Activated CD4-positive, alpha-beta T cell treated with anti-CD3 and anti-CD28 coated beads, Interleukin-2, amount 10 ng/mL, durations not matched to agents 7 days and 5 days (primary cell): ENCODE measurements at places on chromosomes 12 and 14. TPM values are rescaled to one million over a fixed set of nuclear protein-coding genes. Genes with fewer than 3 reads are reported as not detected.

GRCh38 chr12:44551631-44552030 is 324.5 kb downstream of the NELL2 start:
- DNase-seq, result no peak

The PXMP2 gene
- total RNA-seq, result 35.9 TPM

- no peak for DNase-seq
These were observed 393.9 kb downstream of the PAWR start for GRCh38 chr12:79296871-79297270.

The TCL1A gene
- total RNA-seq, result not detected

- no peak for DNase-seq
These were observed 183.5 kb upstream of the ABCD2 start for GRCh38 chr12:39803151-39803550.

DNA sequence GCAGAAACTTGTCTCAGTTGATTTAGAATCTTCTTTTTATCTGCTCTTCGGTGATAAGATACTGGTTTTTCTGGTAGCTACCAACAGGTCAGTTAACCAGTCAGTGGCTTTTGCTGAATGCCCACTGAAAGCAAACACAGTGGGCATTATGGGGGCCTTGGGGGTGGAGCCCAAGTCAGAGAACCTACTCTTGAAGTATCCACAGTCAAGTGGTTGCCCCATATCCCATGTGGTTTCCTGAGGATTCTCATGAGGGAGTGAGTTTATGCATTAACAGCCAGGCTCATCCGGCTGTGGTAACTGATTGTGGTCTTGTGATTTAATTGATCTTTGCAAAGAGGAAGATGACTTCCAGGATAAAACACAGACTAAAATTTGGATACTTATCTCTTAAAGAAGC is 83.7 kb downstream of the ST8SIA1 start:
- no peak for DNase-seq

DNA sequence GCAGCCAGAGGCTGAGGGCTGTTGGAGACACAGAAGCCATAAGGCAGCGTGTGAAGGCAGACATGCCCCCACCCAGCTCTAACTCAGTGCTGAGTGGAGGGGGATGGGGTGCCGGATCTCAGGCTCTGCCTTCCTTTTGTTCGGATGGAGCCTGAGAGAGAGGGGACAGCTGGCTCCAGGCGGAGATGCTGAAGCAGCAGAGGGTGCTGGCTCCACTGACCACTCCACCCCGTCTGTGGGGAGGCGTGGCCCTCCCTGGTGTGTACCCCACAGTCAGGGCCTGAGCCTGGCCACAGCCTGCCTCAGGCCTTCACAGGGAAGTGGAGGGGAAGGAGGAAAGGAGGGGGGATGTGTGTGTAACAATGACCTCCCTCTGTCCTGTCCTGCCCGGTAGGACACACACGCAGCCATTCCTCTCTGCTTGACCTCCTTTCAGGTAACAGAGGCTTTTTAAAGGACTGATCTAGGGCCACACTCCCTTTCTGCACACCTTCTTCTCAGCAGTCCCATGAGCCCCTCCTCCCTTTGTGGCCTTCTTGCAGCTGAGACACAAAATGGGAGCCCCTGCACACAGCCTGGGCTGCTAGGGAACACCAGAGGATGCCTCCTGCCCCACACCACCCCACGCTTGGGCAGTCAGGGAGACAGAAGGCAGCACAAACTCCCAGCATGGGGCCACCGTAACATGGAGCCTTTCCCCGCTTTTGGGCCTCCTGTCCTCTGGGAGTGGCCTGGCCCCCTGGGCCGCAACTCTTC is 9.6 kb upstream of the ENDOU start:
- DNase-seq, result no peak

GRCh38 chr12:54082397-54082892 is 28.8 kb downstream of the HOXC4 start:
- DNase-seq, result peak; percentile 50

The CEBPE gene
- total RNA-seq, result 0.67 TPM

- no peak for DNase-seq
These were observed 159.9 kb upstream of the FOXN3 start for GRCh38 chr14:89576960-89577359.

The LRRC10 gene
- not detected for total RNA-seq

DNA sequence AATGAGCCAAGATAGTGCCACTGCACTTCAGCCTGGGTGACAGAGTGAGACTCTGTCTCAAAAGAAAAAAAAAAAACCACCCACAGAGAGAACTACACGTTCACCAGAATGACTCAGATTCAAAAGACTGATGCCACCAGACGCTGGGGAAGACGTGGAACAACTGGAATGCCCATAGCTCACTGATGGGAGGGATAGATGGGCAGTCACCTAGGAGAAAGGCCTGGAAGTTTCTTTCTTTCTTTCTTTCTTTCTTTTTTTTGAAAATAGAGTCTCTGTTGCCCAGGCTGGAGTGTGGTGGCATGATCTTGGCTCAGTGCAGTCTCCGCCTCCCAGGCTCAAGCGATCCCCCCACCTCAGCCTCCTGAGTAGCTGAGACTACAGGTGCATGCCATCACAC is 10.0 kb upstream of the KLC1 start:
- DNase-seq, result no peak

The FAM222A gene
- 0.52 TPM for total RNA-seq

DNA sequence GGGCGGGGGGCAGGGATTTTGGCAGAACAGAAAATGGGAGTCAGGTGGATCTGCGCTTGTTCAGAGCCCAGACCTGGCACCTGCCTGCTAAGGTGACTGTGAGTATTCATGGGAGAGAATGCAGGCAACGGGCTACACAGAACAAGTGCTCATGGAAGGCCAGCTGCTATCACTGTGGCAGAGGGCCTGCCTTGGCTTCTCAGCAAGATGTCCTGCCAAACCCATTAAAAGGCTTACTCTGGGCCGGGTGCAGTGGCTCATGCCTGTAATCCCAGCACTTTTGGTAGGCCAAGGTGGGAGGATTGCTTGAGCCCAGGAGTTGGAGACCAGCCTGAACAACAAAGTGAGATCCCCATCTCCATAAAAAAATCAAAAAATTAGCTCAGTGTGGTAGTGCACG is 21.0 kb downstream of the DIO3 start:
- no peak for DNase-seq

The DEPDC4 gene
- total RNA-seq, result 1.4 TPM

The TROAP gene
- 111 TPM for total RNA-seq

DNA sequence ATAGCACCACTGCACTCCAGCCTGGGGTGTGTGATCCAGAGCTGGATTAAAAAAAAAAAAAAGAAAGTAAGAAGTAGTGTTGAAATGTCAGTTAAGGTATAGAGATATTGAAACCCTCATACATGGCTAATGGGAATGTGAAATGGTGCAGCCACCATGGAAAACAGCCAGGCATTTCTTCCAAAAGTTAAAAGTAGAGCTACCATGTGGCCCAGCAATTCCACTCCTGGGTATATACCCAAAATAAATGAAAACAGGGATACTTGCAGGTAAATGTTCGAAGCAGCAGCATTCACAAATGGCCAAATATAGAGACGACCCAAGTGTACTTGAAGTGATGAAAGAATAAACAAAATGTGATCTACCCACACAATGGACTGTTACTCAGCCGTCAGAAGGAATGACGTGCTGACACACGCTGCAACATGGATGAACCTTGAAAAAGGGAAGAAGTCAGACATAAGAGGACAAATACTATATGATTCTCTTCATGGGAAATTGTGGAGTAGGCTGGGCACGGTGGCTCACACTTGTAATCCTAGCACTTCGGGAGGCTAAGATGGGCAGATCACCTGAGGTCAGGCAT is 15.2 kb downstream of the IL31 start:
- DNase-seq, result no peak

The REP15 gene
- total RNA-seq, result 0.37 TPM

DNA sequence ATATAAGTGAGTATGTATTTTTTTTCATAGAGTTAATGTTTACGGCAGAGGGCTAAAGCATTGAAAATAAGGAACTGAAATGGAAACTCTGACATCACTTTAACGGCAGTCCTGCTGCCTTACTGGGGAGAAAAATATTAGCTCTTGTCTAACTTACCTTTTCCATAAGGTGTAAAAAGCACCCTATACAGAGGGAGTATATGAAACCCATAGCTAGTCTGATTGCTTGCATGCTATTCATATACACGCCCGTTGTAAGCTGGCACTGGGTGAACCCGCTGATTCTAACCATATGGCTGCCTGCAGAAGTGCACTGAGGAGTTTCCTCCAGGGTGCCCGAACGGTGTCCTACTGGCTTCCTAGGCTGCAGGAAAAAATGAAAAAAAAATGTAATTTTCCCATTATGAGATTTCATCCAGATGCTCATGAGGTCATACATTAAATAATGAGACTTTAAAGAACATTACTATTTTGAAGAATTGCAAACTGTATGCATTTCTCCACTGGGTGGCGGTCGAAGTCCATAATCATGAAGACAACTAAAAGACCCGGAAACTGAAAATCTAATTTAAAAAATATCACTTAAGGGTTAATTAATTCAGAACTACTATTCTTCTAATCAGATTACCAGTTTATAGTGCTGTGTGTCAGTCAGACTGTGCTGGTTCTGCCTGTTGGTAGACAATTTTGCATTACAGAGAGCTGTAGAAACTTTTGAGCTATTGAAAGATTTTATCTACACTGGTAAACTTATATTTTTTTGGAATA is 144.7 kb downstream of the ALX1 start:
- DNase-seq, result peak; percentile 10

The PLCZ1 gene
- not detected for total RNA-seq

DNA sequence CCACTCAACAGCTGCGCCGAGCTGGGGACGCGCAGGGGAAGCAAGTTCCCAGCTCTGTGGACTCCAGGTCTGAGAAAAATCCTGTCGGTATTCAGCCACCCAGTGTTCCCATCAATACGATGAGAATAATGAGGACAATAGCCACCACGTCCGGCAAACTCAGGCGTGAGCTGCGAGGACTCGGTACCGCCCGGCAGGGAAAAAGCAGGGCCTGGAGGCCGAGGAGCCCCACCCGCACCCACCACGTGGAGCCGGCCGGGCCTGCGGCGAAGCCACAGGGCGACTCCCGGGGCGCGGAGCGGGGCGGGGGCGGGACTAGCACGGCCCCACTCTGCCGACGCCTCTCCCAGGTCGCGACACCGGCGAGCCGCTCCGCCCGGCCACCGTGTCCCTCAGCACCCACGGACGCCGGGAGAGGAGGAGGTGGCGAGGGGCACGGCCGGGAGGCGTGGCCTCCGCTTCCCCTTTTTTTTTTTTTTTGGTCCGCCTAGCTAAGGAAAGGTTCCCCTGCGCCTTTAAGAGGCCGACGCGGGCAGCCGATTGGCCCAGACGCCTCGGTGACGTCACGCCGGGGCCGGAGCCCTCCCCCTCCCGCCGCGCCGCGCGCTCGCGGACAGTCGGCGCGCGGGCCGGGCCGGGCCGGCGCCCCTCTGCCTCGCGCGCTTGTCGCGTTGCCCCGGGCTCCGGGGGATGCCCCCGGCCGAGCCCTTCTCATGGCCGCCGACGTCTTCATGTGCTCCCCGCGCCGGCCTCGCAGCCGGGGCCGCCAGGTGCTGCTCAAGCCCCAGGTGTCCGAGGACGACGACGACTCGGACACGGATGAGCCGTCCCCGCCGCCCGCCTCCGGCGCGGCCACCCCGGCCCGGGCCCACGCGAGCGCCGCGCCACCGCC is at the start of gene MLXIP:
Gene MLXIP, plus strand, starts transcription at position 616 of the 892 bp plus-strand sequence. Its CDS starts 98 bp downstream, at position 714.
- DNase-seq, result peak; percentile 89

DNA sequence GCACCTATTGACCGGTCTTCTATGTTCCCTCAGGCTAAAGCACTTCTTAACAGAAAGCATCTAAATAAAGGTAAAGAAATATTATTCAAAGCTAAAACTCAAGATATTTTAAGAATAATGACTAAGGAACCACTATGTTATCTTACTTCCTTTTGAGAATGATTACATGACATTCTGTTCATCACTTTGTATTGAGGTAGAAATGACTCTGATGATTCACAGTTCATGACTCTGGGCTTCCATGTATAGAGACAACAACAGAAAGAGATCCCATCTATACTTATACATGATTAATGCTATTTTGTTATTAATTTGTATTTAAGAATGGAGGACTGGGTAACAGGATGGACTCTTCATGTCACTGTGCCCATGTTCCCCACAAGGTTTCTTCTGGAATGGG is 218.3 kb upstream of the OR4E1 start:
- no peak for DNase-seq

DNA sequence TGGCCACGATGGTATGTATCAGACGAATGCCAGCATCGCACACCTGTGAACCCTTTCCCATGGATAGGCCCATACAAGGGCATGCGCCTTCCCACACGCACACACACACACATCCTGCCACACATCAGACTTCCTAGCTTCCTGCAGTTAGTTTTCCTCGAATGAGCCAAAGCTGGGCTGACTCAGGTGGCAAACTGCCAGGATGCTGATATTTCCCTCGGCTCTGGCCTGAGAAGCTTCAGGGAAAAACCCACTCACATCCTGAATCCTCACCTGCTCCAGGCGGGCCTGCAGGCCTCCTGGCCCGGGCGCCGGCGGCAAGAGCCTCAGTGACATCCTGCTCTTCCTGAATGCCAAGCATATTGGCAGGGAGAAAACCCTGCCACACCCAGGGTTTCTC is 22.4 kb downstream of the CALM1 start:
- DNase-seq, result no peak

The TAS2R7 gene
- not detected for total RNA-seq

The OR4E2 gene
- not detected for total RNA-seq

GRCh38 chr12:83018088-83018487 is 331.4 kb downstream of the TMTC2 start:
- no peak for DNase-seq

DNA sequence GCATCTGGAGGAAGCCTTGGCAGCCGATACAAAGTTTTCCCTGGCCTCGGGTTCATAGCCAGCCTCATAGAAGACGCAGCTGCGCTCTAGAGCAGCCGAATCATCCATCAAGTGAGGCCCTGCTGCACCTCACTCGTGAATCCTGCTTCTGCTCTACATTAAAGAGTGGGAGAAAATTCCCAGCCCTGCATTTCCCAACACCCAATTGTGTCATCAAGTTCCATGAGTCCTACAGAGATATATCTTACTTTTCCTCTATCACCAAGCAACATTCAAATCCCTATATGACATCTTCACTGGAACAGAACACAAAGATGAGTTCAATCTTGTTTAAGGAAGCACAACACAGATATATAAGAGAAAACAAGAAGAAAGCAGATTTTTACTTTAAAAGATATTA is 139.3 kb downstream of the TTC7B start:
- no peak for DNase-seq

The CLEC6A gene
- not detected for total RNA-seq
